ENCODE measurements at places on chromosomes 11 and 22.

DNA sequence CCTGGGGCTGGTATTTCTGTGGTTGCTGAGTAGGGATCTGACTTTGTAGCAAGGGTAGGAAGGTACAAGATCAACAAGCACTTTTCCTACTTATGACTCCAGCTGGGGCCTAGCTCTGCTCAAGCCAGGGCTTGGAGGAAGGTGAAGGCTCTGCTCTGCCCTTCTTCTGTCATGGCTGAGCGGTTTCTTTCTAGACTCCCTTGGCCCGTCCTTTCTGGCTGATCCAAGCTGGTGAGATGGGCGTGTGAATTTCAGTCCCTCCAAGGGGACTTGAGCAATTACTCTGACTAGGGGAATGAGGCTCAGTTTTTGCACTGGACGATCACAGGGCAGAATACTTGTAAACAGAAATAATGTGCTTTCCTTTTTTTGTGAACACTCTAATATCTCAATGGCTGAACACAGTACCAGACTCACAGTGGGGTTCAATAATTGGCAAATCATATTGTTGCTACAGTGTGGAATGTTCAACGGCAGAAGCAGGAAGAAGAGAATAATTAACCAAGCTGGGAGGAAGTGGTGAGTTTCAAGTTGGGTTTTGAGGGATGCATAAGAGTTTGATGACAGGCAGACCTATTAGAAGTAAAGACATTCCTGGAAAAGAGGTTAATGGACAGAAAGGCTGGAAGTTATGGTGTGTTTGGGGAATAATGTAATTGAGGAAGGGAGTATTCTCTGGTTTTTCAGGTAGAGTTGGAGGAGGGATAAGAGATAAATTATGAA is 507.6 kb downstream of the MIAT start:
- no peak for DNase-seq

DNA sequence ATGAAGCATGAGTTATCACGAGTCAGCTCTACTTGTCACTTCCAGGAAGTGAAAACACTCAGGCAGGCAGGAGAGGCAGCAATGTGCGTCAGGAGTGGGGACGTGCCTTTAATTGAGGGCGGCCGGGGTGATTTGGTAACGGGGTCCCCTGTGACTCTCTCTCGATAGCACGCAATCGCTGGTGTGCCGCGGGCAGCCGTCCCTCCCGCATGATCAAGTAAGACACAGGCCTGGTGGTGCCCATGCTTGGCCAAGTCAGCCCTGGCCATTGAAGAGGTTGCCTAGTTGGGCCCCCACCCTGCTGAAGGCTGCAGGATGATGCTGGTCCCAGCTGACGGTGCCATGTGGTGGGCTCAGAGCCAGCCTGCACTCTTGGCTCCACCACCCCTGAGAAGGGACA is 29.7 kb downstream of the CACNG2 start:
- no peak for DNase-seq

- DNase-seq: no peak
These were observed 29.7 kb downstream of the OR10A6 start for GRCh38 chr11:7901319-7901854.

DNA sequence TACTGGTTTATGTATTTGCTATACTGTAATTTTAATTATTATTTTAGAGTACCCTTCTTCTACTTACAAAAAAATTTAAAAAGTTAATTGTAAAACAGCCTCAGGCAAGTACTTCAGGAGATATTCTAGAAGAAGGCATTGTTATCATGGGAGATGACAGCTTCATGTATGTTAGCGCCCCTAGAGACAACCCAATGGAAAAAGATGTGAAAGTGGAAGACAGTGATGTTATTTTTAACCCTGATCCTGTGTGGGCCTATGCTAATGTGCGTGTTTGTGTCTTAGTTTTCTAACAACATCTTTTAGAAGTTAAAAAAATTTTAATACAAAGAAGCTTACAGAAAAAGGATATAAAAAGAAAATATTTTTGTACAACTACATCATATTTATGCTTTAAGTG is 205.0 kb downstream of the FAM76B start:
- no peak for DNase-seq

DNA sequence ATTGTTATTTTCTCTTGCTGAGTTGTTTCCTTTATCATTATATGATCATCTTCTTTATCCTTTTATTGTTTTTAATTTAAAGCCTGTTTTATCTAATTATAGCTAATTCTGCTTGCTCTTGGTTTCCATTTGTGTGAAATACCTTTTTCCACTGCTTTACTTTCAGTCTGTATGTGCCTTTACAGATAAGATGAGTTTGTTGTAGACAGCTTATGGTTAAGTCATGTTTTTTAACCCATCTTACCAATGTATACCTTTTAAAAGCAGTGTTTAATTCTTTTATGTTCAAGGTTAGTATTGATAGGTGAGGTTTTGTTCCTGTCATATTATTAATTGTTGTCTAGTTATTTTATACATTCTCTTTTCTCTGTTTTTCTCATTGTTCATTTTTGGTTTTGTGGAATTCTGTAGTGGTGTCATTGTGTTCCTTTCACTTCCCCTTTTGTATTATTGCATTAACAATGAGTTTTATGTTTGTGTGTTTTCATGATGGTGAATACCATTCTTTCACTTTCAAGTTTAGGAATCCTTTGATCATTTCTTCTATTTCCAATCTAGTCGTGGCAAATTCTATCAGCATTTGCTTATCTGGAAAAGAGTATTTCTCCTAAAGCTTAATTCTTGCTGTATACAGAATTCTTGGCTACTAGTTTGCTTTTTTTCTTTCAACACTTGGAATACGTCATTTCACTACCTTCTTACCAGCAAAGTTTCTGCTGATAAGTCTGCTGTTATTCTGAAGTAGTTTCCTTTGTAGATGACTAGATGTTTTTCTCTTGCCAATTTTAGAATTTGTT is 21.8 kb downstream of the OR5AN1 start:
- no peak for DNase-seq

GRCh38 chr11:119196833-119197483 is 9.2 kb upstream of the CBL start:
- DNase-seq: peak; percentile 80

DNA sequence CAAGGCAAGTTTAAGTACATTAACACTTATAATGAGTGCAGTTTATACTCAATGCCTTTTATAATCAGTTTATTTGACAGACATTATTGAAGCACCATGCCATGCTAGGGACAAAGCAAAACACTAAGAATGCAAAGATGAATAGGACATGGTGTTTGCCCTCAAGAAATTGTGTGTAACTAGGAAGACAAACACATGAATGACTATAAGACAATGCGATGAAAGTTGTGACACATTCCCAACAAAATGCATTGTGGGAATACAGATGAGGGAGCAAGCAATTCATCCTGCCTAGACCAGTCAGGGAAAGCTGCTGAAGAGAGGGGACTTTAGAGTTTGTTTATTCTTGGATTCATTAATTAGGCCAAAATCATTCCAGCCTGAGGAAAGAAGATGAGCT is 133.8 kb upstream of the TRPC6 start:
- no peak for DNase-seq

DNA sequence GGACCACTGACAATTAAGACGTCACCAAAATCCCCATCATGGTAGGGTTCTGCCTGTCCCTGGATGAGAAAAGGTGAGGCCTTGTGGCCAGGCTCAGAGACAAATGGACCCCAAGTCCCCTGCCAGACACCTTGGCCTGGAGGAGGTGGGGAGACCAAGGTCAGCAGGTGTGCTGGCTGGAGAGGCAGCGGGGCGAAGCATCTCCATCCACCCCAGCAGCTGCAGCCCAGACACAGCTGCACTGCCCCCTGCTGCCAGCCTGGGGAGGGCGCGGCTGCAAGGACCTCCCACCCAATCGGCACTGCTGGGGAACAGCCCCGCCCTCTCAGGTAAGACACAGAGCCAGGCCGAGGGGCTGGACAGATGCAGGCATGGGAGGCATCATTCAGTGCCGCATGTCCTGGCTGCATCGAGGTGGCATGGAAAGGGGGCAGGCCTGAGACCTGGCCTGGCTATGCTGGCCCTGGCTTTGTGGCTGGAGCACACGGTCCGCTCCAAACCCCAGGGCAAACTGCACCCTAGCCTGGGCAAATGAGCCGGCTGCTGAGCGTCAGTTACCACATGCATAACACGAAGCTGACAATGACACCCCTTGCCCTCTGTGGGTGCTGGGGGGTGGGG is 12.2 kb upstream of the MFNG start:
- peak; percentile 22 for DNase-seq

- DNase-seq: peak; percentile 87
These were observed 136.2 kb downstream of the CD44 start for GRCh38 chr11:35274909-35275785.

DNA sequence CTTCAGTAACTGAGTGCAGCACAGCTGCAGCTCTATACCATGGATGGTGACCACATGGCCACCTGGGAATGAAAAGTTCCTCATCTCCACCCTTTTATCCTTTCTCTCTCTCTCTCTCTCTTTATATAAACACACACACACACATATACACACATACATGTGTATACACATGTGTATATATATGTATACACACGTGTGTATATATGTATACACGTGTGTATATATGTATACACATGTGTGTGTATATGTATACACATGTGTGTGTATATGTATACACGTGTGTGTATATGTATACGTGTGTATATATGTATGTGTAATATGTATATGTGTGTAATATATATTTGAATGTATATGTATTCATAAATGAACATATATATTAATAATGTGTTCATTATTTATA is 18.8 kb upstream of the FAR1 start:
- no peak for DNase-seq

DNA sequence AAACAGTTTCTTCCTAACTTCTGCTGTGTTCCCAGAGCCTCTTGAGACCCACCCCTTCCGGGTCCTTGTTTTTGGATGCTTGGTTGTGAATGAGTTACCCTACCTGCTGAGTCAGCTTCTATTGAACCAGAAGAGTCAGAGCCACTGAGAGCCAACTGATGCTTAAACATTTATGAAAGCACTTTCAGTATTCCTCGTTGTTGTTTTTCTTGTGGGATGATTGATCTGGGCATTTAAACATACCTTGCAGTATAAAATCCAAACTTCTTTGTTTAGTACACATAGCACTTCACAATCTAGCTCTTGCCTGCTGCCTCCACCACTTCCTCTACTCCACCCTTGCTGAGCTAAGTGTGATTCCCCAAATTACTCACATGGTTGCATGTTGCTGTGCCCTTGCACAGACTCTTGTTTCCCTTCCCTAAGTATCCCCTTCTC is 5.5 kb downstream of the PRSS23 start:
- no peak for DNase-seq

- no peak for DNase-seq
These were observed 938 bp downstream of the SHISAL1 start for GRCh38 chr22:44311855-44312170.

DNA sequence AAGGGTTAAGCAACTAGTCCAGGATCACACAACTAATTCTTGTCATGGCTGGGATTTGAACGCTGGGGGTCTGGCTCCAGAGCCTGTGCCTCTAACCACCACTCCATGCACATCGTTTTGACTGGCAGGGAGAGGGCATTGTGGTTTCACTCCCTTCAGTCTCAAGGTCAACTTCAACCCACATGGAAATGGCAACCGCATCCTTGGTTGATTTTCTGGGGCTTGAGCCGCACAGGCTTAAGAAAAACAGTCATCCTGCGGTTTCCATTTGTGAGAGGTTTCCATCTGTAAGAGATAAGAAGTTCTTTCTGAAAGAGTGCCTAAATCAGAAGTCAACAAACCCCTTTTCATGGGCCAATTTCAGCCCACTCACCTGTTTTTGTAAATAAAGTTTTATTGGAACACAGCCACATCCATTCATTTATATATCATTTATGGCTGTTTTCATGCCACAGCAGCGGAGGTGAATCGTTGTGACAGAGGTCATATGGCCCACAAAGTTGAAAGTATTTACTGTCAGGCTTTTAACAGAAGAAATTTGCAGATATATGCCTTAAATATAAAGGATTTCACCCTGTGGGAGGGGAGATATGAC is 65.7 kb downstream of the SGSM1 start:
- no peak for DNase-seq

GRCh38 chr22:39244496-39245129 is at the start of gene PDGFB:
Gene PDGFB, minus strand, starts transcription at chr22:39244982. Its CDS starts 1,019 bp downstream, at chr22:39243963.
- DNase-seq: peak; percentile 14

GRCh38 chr11:2687782-2688191 is 12.0 kb downstream of the KCNQ1OT1 start:
- DNase-seq: no peak

GRCh38 chr22:24601217-24602104 is 1.5 kb upstream of the GGT1 start:
- DNase-seq: no peak

- no peak for DNase-seq
These were observed 16.8 kb downstream of the FZD4 start for GRCh38 chr11:86938203-86938899.

GRCh38 chr22:44463151-44463550 is 34.9 kb downstream of the RTL6 start:
- no peak for DNase-seq

DNA sequence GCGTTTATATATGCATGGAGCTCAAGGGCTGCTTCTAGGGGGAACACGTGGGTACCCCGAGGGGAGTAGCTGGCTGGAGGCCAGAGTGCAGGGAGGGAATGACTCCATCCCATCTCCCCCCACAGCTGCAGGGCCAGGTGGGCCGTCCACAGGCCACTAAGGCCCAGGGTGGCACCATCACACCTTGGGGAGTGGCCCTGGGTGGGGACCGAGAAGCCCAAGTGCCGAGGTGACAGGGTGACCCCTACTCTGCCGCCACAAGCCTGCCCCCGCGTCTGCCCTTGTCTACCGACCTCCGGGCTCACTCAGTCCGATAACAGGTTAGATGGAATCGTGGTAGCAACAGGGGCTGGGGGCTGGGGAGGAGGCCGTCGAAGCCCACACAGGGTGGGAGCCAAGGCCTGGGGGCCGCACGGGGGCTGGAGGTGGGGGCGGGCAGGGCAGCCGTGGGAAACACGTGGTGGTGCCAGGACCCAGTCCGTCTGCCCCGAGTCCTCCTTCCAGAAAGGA is 125.7 kb downstream of the KCNQ1OT1 start:
- DNase-seq: no peak

- no peak for DNase-seq
These were observed 971.7 kb upstream of the CHORDC1 start for GRCh38 chr11:91194546-91194945.

DNA sequence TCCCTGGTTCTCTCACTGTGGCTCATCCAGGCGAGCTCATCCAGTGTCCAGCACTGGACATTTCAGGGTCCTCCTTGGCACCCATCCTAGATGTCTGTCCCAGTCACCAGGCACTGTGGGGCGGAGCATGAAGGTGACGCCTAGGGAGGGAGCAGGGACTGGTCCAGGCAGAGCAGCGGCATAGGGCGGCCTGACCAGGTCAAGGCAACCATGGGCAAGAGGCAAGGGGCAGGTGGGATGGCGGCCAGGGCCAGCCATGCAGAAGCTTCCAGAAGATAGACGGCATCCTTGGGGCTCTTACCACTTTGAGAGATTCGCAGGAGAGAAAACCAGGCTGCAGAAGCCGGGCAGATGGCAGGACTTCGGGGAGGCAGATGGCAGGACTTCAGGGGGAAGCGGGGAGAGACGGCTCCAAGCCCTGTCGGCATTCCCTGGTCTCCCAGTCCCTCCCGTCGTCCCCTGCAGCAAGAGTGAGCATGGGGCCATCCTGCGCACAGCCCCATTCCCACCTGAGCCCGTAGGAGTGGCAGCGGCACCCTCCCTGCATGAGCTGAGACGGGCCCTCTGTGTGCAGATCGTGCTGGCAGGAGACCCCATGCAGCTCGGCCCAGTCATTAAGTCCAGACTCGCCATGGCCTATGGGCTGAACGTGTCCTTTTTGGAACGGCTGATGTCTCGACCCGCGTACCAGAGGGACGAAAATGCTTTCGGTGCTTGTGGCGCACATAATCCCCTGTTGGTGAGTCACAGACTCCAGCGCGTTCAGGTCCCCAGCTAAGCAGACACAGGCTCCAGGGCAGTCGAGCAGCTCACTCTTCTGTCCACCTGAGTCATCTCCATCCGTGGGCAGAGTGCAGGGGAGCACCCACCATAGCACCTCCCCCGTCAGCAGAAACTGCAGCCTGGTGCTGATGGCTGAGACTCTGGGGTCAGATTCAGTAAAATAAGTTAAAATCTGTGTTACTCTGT is 20.1 kb upstream of the PANX2 start:
- DNase-seq: no peak

Measured in COR-L47 (cell line).